ENCODE measurements at places on chromosomes 1 and 21.

- DNase-seq, result no peak
These were observed 108.9 kb upstream of the ZBTB40 start for GRCh38 chr1:22342734-22343191.

GRCh38 chr1:228149406-228150119, at the start of gene GJC2:
Gene GJC2 (plus strand): TSS chr1:228149930. CDS start chr1:228157759, 7,829 bp downstream.
- no peak for DNase-seq

DNA sequence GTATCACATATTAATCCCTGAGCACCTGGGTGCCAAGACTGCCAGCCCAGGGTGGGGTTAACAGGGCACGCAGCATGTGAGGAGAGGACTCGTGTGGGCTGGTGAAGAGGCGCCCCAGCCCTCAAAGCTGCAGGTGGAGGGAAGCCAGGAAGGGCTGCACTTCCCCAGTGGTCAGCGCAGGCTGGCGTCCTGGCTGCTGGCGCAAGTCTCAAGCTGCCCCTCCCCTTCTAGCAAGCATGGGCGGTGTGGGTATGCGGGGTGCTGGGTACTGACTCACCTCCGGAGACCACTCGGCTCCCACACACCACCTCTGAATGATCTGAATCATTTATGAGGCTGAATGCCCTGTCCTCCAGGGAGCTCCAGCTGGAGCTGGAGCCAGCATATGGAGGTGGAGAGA, 44.0 kb downstream of the EIF2D start:
- no peak for DNase-seq

DNA sequence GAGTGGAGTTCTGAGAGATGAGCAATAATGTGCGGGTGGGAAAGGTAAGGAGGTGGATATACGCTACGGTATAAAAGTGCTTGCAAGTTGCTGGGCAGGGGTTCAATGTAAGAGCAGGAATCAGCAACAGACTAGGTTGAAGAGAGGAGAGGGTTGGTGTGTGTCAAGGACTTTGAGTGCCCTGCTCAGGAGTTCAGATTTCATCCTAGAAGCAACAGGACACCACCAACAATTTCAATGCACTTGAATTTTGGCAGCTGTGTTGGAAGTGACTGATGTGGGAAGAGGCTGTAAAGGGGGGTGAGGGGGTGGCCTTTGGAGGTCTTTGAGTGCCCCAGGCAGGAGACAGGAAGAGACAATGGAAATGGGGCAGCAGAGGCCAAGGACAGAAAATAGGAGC, 57.3 kb downstream of the RHOU start:
- DNase-seq, result no peak

Measured in activated gamma-delta T cell treated with anti-CD3 and anti-CD28 coated beads, Interleukin-2, amount 50 U/mL, for 16 hours (primary cell).